Liver (tissue), 10 donors: ENCODE measurements at places on chromosomes 6 and 20. TPM values are rescaled to one million over a fixed set of nuclear protein-coding genes. Genes with fewer than 3 reads are reported as not detected.

The CDYL gene
- polyA plus RNA-seq, result 3.5 TPM

The REPS1 gene
- polyA plus RNA-seq, result 16.0 TPM

The C20orf141 gene
- not detected for polyA plus RNA-seq

The RBPJL gene
- polyA plus RNA-seq, result not detected

The LRP11 gene
- polyA plus RNA-seq, result 3.4 TPM

The PRDM13 gene
- polyA plus RNA-seq, result not detected

The MUCL3 gene
- not detected for polyA plus RNA-seq

The GPX5 gene
- polyA plus RNA-seq, result not detected

The NMBR gene
- polyA plus RNA-seq, result not detected

The TFAP2A gene
- polyA plus RNA-seq, result 0.03 TPM

The TMEM170B gene
- polyA plus RNA-seq, result 3.1 TPM

The SOBP gene
- polyA plus RNA-seq, result 1.5 TPM

The HLA-DPB1 gene
- 15.5 TPM for polyA plus RNA-seq

- peak overlapping the region; percentile 43 for H3K27ac ChIP-seq
- DNase-seq, result no peak
- no peaks in the 10 kb centered on the region for H3K27me3 ChIP-seq
- no peak overlapping the region for H3K4me3 ChIP-seq
- no peaks in the 10 kb centered on the region for H3K36me3 ChIP-seq
- H3K4me1 ChIP-seq, result peaks cover 4% of the 10 kb centered on the region
Observed at GRCh38 chr20:17835240-17835933, 133.2 kb downstream of the SNX5 start.

GRCh38 chr6:92648364-92649086 is 770.8 kb downstream of the EPHA7 start:
- no peaks in the 10 kb centered on the region for H3K4me1 ChIP-seq
- no peaks in the 10 kb centered on the region for H3K27me3 ChIP-seq
- no peak overlapping the region for H3K27ac ChIP-seq
- no peak overlapping the region for H3K4me3 ChIP-seq

DNA sequence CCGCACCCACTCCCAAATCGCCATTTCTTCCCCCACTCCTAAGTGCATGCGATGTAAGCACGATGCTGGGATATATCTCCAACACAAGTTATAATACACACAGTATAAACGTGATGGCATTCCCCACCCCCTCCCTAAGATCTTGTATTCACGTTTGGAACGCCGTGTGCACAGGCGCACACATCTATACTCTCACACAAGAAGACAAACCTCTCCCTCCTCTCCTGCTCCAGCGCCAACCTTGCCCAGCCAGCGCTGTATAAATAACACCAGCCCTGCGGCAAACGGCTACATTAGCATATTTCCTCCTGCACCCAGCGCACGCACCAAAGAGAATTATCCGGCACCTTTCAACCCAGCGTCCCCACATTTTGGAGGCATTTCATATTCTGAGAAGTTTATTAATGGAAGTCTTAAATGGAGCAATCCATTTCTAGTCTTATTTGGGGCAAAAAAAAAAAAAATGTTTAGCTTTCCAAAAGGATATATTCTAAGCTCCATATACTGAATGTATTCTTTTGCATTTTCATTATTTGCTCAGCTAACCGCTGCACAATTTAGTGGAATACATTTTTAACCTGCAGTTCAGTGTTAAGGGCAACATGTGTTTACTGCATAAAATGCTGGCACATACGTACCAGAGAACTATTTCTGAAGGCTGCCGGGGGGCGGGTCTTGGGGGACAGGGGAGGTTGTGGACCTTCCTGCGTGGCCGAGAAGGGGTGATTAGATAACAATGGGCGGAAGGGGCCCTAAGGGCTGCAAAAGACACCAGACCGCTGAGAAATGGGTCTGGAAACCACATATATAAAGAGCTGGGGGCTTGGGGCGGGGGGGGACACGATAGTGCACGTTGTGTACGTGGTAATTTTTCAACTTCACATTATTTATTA is 1.1 kb upstream of the SLC22A23 start:
- H3K4me1 ChIP-seq, result peaks cover 21% of the 10 kb centered on the region
- no peaks in the 10 kb centered on the region for H3K36me3 ChIP-seq
- H3K4me3 ChIP-seq, result peak overlapping the region; percentile 56

GRCh38 chr20:64188091-64188490 is 23.8 kb downstream of the MYT1 start:
- no peak for DNase-seq
- no peaks in the 10 kb centered on the region for H3K27me3 ChIP-seq

- H3K4me1 ChIP-seq, result no peaks in the 10 kb centered on the region
- no peak overlapping the region for H3K4me3 ChIP-seq
- H3K27me3 ChIP-seq, result no peaks in the 10 kb centered on the region
- H3K36me3 ChIP-seq, result no peaks in the 10 kb centered on the region
- no peak for DNase-seq
- H3K27ac ChIP-seq, result no peak overlapping the region
Observed at GRCh38 chr20:23340524-23340923, 10.1 kb upstream of the NXT1 start.

- no peak for DNase-seq
- no peaks in the 10 kb centered on the region for H3K4me1 ChIP-seq
- no peak overlapping the region for H3K4me3 ChIP-seq
- no peaks in the 10 kb centered on the region for H3K36me3 ChIP-seq
- no peak overlapping the region for H3K27ac ChIP-seq
- no peaks in the 10 kb centered on the region for H3K27me3 ChIP-seq
Observed at GRCh38 chr6:135530113-135530512, 32.6 kb upstream of the AHI1 start.

DNA sequence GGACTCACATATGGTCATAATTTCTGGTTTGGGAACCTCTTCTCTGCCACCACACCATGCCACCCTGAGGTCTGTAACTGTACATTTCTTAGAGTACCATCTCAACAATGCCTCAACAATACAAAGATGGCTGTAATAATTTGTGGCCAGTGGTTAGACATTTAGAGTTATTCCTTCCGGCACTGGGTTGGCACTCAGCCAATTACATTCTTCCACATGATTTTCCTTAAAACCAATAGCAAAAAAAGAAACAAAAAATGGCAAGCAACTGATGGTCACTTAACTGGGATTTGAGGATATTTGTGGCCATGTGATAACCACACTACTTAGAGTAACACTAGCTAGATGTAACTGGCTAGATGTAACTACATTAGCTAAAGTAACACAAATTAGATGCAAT is 79.9 kb downstream of the SEL1L2 start:
- DNase-seq, result no peak
- H3K4me1 ChIP-seq, result no peaks in the 10 kb centered on the region
- H3K4me3 ChIP-seq, result no peak overlapping the region
- no peak overlapping the region for H3K27ac ChIP-seq
- H3K27me3 ChIP-seq, result no peaks in the 10 kb centered on the region

DNA sequence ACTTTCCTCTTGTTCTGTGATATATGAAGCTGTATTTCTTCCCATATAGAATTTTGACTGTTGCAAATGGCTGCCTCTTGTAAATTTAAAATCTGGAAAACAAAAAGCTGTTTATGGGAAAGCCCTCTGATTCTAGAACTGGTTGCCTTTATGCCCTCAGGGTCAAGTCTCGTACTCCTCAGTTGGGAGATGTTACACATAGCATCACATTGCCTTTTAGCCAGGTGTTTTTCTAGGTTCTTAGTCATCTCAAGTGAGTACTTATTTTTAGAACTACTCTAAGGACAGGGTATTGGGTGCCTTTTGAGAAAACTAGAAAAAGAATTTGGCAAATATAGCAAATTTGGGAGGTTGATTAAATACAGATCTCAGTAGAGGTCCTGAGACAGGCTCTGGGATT is 58.5 kb downstream of the ANKS1A start:
- no peak for DNase-seq
- H3K4me3 ChIP-seq, result no peak overlapping the region
- no peaks in the 10 kb centered on the region for H3K27me3 ChIP-seq
- H3K4me1 ChIP-seq, result peaks cover 5% of the 10 kb centered on the region
- no peak overlapping the region for H3K27ac ChIP-seq

- peak; percentile 47 for DNase-seq
- H3K4me1 ChIP-seq, result peaks cover 18% of the 10 kb centered on the region
- H3K27me3 ChIP-seq, result no peaks in the 10 kb centered on the region
Observed at GRCh38 chr20:59042151-59042795, at the start of gene PRELID3B. TSS of gene PRELID3B (minus strand) at chr20:59042786. CDS start at chr20:59042730, 56 bp downstream.

GRCh38 chr6:122198922-122199321 is 200.5 kb upstream of the HSF2 start:
- H3K27me3 ChIP-seq, result no peaks in the 10 kb centered on the region
- H3K4me3 ChIP-seq, result no peak overlapping the region
- H3K36me3 ChIP-seq, result no peaks in the 10 kb centered on the region

DNA sequence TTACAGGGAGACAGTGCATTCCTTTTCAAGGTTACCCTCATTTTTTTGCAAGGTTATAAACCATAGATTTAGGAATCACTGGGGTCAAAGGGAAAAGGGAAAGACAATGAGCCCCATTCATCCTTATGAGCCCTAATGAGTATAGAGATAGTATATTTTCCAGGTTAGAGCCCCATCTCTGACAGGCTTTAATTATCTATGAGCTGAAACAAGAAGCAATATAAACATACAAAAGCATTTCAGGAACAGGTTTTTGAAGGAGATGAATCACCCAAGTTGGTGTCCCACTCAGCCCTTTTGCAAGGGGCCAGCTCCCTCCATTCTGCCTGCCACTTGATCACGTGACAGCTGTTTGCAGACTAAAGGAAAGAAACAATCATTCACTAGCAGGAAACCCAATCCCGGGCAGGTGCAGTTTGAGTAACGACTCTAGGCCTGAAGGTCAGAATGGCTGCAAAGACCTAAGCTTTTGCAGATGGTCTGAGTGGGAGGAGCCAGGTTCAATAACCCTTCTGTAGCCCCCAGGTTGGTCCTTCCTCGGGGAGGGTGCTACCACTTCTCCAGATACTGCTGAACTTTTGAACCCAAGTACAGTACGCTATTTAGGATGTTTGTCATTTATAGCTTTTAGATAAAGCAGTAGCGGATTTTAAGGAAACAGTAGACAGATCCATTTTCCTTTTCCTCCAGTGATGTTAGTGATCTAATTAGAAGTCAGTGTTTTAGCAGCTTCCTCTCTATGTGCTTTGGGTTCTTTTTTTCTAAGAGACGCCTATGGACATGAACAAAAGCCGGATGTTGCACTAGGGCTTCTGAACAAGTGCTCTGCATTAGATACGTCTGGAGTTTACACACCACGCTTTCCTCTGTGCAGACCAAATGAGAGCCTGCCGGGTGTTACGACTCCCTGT is 253.2 kb downstream of the SOX4 start:
- DNase-seq, result no peak
- H3K36me3 ChIP-seq, result no peaks in the 10 kb centered on the region
- H3K4me1 ChIP-seq, result no peaks in the 10 kb centered on the region
- no peak overlapping the region for H3K4me3 ChIP-seq

DNA sequence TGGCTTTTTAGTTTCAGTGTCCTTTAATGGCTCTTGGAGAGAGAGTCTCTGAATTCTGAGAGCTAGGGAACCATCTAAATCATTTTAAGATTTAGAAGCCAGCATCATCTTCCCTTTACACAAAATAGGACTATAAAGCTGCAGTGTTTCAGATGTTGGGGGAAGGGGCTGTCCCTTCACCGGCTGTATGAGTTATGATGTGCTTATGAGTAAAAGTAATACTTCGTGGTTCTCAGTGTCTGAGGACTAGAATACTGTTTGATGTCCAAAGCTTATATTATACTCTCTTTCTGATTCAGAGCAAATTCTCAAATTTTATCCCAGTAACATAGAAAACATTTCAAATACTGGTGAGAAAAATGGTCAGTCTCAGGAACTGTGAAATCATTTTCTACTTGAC is 63.5 kb upstream of the FAM8A1 start:
- H3K27ac ChIP-seq, result no peak overlapping the region
- no peak for DNase-seq
- no peaks in the 10 kb centered on the region for H3K36me3 ChIP-seq
- no peaks in the 10 kb centered on the region for H3K4me1 ChIP-seq

GRCh38 chr20:34062570-34063482 is 49.2 kb downstream of the EIF2S2 start:
- H3K27ac ChIP-seq, result no peak overlapping the region
- no peaks in the 10 kb centered on the region for H3K27me3 ChIP-seq
- DNase-seq, result no peak
- no peak overlapping the region for H3K4me3 ChIP-seq

GRCh38 chr6:22328474-22328873 is 31.6 kb upstream of the PRL start:
- H3K4me3 ChIP-seq, result no peak overlapping the region
- H3K27me3 ChIP-seq, result no peaks in the 10 kb centered on the region
- no peaks in the 10 kb centered on the region for H3K36me3 ChIP-seq
- DNase-seq, result no peak

DNA sequence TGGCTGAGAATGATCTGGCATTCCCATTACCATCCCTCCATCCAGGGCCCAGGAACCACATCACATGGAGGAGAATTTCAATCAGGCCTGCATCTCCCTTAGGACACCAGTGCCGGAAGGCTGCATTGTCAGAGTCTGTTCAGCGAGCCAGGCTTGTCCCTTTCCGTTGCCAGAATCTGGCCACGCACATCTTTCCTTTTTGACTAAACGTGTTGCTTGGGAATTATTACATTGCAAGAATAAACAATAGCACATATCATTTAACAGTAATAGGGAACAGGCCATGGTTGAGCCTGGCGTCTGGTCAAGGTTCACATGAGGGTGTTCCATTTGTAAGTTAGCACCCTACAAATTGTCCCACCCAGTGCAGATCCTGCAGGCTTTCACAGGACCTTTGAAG is 42.8 kb downstream of the SOBP start:
- H3K27ac ChIP-seq, result no peak overlapping the region
- H3K4me3 ChIP-seq, result no peak overlapping the region
- no peaks in the 10 kb centered on the region for H3K36me3 ChIP-seq
- no peak for DNase-seq

GRCh38 chr6:84072442-84072997 is 38.9 kb downstream of the MRAP2 start:
- no peak overlapping the region for H3K27ac ChIP-seq
- DNase-seq, result no peak
- no peaks in the 10 kb centered on the region for H3K27me3 ChIP-seq
- no peaks in the 10 kb centered on the region for H3K36me3 ChIP-seq
- no peaks in the 10 kb centered on the region for H3K4me1 ChIP-seq

GRCh38 chr6:160101277-160102205 is 20.1 kb upstream of the SLC22A1 start:
- H3K4me1 ChIP-seq, result peaks cover 3% of the 10 kb centered on the region
- H3K27me3 ChIP-seq, result no peaks in the 10 kb centered on the region
- peaks cover 27% of the 10 kb centered on the region for H3K36me3 ChIP-seq
- DNase-seq, result peak; percentile 75
- peak overlapping the region; percentile 87 for H3K27ac ChIP-seq

DNA sequence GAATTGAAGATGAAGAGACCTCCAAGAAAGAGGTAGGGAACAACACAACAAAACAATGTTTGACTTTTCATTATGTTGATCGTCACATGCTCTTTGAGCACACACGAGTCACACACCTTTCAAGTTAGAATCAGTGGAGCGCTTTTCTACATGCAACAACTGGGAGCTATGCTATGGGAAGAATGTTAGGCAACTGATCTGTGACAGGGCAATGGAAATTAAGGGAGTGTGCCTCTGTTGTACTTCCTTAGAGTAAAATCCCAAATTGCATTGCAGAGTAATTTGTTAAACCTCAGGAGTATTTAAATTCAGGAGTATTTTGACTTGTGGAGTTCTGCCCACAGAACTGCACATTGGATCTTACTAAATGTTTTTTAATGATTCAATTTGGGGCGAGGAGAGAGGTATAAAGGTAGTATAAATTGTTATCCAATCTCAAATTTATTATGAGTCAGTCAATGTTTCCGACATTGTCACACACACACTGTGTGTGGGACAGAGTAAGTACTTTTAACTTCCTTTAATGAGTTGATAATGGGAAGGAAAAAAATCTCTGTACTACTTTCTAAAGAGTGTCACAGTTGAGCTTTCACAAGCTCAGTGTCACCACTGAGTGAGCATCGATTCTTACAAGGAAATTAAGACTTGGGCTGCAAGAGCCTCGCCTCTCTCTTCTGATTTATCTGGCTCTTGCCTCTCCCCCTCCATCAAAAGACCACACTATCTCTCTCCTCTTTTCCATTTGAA is 10.7 kb downstream of the GNAS start:
- H3K4me3 ChIP-seq, result no peak overlapping the region
- H3K27ac ChIP-seq, result no peak overlapping the region
- no peaks in the 10 kb centered on the region for H3K36me3 ChIP-seq
